T-helper 9 cell (primary cell): ENCODE measurements at places on chromosomes 16 and 17.
A peak's percentile ranks its signal among the peaks of the same experiment; 100 is the strongest.

DNA sequence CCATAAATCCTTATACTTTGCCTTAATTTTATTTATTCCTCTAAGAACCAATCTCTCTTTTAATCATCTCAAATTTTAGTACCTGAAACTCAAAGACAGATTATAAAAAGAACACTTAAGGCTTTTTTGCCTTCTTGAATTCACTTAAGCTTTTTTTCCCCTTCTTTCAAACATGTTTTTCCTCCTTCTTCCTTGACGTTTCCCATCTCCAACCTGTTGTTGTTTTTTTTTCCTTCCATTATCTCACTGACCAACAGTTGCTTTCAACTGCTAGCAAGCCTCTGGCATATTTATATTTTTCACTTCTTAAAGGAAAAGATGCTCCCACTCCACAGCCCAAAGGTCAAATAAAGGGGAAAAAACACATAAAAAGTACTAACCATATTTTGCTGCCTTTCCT, 32.2 kb downstream of the SPOP start:
- DNase-seq = no peak

- no peak for DNase-seq
Measured at GRCh38 chr17:17590883-17591354, 589 bp downstream of the PEMT start.

- DNase-seq = no peak
Measured at GRCh38 chr17:13140750-13141149, 122.9 kb upstream of the ELAC2 start.

DNA sequence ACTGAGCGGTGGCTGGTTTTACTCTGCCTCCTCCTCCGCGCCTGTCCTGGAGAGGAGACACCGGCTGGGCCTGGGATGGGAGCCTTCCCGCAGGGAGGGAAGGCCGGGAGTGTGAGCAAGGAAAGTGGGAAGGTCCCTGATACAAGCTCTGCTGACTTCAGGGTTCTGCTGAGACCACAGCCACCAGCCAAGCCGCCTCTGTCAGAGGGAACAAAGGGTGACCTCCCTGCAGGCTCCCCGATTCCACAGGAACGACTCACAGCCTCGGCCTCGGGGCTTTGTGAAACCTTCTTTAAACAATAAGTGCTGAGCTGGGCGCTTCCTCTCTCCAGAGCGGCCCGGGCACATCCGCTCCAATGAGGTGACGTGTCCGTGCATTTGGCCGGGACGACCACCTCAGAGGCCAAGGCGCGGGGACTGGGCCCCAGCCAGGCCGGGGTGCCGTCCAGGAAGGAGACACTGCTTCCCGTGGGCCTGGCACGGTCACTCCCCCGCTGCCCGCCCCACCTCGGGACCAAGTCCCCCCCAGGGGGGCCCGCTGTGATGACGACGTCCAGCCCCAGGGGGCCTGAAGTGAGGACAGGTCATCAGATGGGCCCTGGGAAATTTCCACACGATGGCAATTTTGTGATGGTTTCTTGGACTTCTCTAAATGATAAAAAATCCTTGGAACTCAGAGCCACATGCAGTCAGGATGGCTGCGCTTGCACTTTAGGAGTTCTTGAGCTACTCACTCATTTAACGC, 11.8 kb upstream of the CIBAR2 start:
- no peak for DNase-seq

- DNase-seq = no peak
Measured at GRCh38 chr16:86217001-86217890, 293.1 kb upstream of the FOXF1 start.

DNA sequence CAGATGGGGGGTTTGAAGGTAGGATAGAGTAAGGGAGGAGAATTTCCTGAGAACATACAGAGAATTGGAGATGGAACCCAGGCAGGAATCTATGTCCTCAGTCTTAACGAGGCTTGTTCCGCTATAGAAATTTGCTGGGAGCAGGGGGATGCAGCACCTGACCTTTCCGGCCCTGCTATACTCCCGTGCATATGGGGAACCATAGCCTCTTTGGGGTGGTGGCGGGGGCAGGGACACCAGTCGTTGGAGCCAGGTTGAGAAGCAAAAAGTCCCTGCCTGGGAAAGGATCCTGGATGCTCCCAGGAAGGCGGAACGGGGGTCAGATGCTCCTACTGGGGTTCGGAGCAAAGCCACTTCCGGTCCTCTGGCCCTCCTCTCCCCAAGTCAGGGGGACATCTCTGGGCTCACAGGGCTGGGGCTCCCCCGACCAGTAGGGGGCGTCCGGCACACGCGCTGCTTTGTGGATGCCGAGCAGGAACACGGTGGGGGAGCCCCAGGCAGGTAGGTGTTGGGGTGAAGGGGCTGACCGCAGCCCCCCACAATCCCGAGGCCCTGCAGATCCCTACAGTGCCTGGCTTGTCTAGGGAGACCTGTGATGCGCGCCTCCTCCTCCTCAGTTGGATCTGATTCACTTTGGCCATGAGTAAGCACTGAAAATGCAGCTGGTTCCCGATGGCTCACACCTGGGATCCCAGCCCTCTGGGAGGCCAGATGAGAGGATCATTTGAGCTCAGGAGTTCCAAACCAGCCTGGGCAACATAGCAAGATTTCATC, 15.5 kb upstream of the TFAP4 start:
- DNase-seq = peak; percentile 84

DNA sequence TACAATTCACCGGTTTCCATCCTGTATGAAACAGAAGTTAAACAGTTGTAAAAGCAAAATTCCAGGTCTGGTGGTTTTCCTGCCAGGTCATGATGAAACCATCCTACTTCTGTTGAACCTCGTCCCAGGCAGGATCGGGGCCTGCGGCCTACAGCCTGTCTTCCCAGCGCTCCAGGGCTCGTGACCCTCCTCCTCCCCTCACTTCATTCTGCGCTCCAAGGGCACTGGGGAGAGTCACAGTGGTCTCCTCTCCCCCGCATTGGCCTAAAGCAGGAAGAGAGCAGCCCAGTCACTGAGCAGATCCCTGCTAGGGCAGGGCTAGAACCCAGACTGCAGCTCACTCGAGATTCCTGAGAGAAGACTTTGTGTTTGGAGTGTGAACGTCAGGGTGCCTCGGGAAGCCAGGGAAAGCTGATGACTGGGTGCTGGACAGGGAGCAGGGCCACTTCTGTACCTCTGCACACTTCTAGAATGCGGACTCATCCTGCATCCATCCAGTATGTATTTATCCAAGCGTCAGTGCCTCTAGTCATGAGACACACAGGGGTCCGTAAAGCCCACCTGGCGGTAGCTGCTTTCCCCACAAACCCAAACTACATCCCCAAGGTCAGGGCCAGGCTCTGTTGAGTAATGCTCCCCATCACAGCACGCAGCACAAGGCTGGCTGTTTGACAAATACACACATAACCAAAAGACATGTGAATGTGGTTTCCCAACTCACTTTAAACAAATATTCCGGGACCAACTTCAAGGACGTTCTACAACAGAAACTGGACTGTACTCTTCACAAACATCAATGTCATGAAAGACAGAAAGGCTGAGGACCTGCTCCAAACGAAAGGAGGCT, 1.7 kb upstream of the ITGAE start:
- no peak for DNase-seq

DNA sequence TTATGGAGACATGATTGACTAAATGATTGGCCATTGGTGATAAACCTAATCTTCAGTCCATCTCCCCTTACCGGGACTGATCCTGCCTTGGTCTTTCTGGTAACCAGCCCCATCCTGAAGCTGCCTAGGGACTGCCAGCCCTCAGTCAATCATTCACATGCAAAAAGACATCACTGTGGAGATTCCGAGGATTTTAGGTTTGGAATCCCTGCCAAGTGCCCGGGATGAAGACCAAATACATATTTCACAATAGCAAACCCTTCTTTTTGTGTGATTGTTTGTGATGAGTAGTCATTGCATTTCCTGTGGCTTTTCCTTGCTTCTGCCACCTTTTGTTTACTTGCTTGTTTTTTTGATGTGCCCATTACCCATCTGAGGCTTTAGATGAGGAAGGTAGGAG, 44.0 kb downstream of the EPN2 start:
- no peak for DNase-seq

DNA sequence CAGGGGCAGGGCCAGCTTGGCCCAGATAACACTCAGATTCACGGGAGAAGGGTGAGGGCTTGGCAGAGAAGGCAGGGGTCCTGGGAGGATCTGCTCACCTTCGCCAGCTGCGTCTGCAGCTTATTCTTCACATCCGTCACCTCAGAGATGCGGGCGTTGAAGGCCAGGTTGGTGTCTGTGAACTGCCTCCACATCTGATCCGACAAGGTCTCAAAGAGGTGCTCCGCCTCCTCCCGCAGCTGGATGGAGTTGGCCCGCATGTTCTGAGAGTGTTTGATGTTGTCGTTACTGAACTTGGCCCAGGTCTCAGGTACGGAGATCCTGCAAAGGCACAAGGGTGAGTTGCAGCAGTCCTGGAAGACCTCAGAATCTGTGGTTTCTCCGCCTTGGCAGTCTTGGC, 18.9 kb downstream of the TEKT5 start:
- no peak for DNase-seq

- DNase-seq = no peak
Measured at GRCh38 chr16:19583665-19584300, 28.3 kb downstream of the VPS35L start.

DNA sequence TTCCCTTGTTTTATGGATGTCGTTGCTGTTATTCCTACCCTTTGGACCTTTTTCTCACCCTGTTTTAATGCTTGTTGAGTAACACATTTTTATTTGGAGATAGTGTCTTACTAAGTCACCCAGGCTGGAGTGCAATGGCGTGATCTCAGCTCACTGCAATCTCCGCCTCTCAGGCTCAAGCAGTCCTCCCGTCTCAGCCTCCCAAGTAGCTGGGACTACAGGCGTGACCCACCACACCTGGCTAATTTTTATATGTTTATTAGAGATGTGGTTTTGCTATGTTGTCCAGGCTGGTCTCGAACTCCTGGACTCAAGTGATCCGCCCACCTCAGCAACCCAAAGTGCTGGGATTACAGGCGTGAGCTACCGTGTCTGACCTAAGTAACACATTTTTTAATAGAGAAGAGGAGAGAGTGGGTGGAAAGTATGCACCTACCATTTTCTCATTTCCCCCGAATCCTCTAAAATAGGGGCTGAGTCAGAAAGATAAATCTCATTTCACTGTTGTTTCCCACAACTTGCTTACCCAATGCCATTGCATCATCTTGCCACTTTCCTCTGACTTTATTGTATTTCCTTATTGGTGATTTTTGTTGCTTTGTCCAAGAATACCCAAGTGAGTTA, 7.0 kb downstream of the DHX40 start:
- DNase-seq = no peak

DNA sequence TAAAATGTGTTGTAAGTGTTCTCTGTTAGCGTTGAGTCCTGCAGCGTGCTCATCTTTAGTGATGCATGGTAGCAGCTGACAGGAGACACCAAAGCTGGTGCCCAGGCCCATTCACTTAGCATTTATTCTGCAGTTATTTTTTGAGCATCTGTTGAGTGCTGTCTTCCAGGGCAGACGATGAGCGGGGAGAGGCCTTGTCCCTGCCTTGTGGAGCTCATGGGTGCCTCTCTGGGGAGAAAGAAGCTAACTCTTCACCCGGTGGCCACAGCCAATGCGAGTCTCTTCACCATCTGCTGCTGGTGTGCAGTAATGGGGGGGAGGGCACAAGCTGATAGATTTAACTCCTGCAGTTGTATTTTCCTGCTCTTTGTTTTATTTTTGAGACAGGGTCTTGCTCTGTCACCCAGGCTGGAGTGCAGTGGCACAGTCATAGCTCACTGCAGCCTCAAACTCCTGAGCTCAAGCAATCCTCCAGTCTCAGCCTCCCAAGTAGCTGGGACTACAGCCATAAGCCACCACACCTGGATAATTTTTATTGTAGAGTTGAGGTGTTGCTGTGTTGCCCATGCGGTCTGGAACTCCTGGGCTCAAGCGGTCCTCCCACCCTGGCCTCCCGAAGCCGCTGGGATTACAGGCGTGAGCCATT, 30.5 kb downstream of the GPT2 start:
- no peak for DNase-seq

- DNase-seq = no peak
Measured at GRCh38 chr16:64541621-64542020, 580.2 kb downstream of the CDH11 start.

- DNase-seq = no peak
Measured at GRCh38 chr17:82740906-82741759, 5.7 kb downstream of the FN3K start.

GRCh38 chr17:52696362-52696761, 537.8 kb upstream of the CA10 start:
- DNase-seq = no peak

- DNase-seq = no peak
Measured at GRCh38 chr17:40895106-40895730, 10.2 kb upstream of the KRT20 start.

DNA sequence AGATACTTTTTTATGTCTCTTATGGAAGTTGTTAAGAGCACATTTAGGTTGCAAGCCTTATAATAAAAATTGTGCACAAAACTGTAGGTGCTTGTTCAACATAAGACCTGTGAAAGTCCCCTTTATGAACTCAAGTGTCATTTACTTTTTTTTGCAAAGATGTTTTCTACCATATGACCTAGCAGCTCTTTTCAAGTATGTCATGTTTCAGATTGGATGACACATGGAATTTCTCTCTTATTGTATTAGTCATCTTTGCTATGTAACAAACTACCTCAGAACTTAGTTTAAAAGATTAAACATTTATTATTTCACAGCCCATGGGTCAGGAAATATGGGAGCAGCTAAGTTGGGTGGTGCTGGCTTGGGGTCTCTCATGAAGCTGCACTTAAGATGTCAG, 57.9 kb downstream of the PHKB start:
- DNase-seq = no peak

GRCh38 chr17:69239611-69240600, 11.3 kb upstream of the ABCA10 start:
- DNase-seq = no peak

GRCh38 chr17:2693561-2694380, 17.8 kb downstream of the CLUH start:
- DNase-seq = no peak

GRCh38 chr17:74147056-74147835, 56.2 kb upstream of the RPL38 start:
- DNase-seq = no peak

GRCh38 chr16:81778861-81779535, at the start of gene PLCG2:
PLCG2 (plus strand) TSS chr16:81779291; CDS start chr16:81785990, 6,699 bp downstream.
- DNase-seq = peak; percentile 45

GRCh38 chr16:12311309-12311708, 334.8 kb downstream of the SNX29 start:
- no peak for DNase-seq

- no peak for DNase-seq
Measured at GRCh38 chr17:47949946-47950345, 7.7 kb downstream of the PRR15L start.

DNA sequence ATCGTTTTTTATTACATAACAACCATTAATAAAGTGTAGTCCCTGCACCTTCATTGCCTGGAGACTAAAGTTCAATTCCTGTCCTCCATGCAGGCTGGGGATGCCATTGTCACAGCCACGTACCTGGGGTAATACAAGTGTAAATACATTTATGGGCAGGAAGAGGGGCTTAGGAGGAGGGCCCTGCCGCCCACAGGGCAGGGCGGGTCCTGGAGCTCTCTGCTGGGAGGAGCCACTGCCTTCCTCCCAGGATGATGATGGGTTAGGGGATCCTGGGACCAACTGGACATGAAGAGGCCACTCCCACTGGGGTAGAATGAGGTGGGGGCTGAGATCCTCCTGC, 44.1 kb upstream of the SLC38A10 start:
- DNase-seq = no peak

- DNase-seq = no peak
Measured at GRCh38 chr16:80254970-80255369, 285.8 kb upstream of the DYNLRB2 start.
